ENCODE measurements at places on chromosomes 7 and 10. TPM values are rescaled to one million over a fixed set of nuclear protein-coding genes. Genes with fewer than 3 reads are reported as not detected.

The SLC18A3 gene
- not detected for total RNA-seq

The LRRD1 gene
- total RNA-seq = not detected

The CLDN3 gene
- total RNA-seq = 100 TPM

The CCL24 gene
- total RNA-seq = not detected

The WDR91 gene
- 8.5 TPM for total RNA-seq
